NCI-H510A (cell line): ENCODE measurements at places on chromosomes 12 and 14.

- DNase-seq = no peak
Measured at GRCh38 chr14:104026024-104026423, 59.5 kb upstream of the ASPG start.

DNA sequence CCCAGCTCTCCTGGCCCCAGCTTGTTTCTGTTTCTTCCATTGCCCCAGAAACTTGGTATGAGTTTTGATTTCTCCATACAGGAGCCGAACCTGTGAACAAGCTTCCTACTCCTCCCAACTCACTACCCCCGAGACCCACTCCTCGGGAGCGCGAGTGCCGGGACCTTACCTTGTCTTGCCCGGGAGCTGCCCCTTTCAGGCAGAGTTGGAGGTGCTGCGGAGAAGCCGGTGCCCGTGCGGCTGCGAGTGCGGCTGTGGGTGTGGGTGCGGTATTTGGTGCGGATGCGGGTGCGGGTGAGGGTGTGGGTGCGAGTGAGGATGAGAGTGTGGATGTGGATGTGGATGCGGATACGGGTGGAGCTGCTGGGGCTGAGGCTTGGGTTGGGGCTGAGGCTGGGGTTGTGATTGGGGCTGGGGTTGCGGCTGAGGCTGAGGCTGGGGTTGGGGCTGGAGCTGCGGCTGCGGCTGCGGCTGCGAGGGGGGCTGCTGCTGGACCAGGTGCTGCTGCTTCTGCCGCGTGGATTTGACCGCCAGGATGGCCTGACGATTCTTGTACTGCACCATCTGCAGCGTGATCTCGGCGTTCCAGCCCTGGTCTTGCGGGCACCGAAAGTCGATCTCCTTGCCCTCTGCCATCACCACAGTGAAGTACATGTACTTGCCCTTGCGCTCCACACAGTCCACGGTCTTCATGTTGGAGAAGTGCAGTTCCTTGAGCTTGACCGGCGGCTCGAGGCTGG is 1.1 kb downstream of the PHLDA1 start:
- no peak for DNase-seq

DNA sequence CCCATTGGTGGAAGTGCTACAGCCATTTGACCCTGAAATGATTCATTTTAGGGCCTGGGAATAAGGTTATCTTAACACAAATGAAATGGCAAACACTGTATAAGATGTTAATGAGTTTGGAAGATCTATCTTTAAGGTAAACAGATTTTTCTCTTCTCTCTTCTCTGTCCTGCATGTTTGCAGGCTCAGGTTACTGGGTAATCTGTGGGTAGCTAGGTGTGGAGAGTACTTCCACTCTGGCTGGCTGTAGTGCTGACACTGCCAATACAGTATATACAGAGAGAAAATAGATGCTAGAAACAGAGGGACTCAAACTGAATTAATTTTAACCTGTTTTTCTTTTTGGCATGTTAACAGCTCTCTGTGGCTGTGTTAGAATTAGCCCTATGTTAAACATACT is 84.6 kb downstream of the SLC38A6 start:
- DNase-seq = peak; percentile 38

DNA sequence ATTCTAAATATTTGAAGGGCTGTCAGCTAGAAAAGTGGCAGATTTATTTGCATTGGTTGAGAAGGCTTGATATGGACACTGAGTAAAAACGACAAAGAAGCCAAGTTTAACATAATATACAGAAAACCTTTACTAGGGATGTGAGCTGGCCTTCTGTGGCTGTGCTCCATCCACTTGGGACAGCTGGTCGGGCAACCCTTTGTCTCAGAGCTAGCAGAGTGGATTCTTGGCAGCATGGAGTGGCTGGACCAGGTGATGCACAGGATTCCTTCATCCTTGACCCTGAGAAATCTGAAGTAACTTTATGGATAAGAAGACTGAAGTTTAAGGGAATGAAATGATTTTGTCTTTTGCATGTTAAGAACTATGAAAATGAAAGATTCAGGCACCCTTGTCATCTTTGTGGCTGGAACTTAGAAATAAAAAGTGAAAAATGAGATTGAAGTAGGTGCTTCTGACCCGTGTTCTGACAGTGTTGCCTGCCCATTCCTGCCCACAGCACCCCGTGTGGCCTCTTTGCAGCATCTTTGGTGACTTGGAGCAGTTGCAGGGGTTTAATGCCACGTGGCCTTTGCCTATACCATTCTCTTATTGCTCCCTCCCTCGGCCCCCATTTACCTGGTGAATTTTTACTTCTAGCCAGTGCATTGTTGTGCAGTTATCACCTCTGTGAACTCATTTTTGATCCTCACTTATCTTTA is 32.6 kb downstream of the PELI2 start:
- no peak for DNase-seq

DNA sequence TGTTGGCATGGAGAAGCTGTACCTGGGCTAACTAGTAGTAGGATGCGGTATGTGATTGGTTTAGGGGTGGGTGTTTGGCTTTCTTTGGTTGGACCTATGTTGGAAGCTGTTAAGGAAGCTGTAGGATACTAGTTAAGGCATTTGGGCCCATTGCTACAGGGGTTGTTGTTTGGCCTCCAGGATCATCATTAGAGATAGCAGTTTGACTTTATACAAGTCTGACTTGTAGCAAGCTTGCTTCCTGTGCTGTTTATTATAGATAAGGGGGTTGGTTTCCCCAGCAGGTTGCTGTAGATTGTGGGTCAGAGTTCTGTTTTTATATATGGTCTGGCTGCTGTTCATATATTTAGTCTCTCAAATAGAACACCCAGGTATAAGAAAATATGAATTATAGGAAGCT is 1.4 kb upstream of the PRIM1 start:
- no peak for DNase-seq

DNA sequence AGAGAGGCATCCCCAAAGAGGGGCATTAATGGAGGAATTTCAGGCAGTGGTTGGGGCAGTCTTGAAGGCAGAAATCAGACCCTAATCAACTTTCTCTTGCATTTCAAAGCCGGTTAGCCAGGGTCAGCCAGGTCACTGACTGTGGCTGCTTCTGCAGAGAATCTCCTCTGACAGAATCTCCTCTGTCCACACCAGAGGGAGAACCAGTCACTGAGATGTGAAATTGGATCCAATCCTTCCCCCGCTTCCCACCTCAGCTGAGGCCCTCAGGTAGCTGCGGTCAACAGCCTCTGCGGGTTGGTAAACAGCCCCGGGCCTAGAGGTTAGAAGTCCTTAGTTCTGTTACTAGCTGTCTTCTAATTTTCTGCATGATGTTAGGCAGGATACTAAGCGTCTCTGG is 39.8 kb upstream of the NUAK1 start:
- DNase-seq = no peak

DNA sequence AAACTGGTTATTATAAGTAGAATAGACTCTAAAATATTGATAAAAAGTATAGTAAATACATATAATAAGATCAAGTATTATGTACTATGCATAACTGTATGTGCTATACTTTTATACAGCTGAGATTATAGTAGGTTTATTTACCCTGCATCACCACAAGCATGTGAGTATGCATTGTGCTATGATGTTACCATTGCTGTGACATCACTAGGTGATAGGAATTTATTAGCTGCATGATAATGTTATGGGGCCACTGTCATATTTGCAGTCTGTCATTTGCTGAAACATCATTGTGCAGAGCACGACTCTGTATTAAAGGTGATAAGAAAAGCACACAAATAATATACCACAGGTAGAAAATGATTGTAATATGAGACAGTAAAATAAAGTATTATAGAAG is 385.6 kb downstream of the ZFP36L1 start:
- DNase-seq = no peak

- DNase-seq = no peak
Measured at GRCh38 chr12:93680006-93680405, 2.8 kb downstream of the CRADD start.

- no peak for DNase-seq
Measured at GRCh38 chr12:51126297-51126696, 42.9 kb upstream of the CSRNP2 start.

DNA sequence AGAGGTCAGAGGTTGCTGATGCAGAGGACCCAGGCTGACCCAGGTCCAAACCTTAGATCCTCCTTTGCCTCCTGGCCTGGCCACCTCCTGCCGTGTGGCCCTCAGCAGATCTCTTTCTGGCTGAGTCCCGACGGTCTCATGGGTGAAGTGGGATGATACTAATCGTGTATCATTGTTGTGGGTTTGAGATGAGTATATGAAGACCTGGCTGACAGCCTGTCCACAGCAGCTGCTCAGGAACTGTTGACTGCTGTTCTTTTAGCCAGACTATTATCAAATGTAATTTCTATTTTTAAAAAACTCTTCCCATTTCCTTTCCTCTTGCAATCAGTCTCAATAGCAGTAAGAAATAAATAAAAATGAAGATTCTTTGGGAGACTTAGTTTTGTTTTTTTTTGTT is 45.6 kb downstream of the ANKRD9 start:
- no peak for DNase-seq

GRCh38 chr12:2391740-2392331 is 339.0 kb downstream of the CACNA1C start:
- no peak for DNase-seq

DNA sequence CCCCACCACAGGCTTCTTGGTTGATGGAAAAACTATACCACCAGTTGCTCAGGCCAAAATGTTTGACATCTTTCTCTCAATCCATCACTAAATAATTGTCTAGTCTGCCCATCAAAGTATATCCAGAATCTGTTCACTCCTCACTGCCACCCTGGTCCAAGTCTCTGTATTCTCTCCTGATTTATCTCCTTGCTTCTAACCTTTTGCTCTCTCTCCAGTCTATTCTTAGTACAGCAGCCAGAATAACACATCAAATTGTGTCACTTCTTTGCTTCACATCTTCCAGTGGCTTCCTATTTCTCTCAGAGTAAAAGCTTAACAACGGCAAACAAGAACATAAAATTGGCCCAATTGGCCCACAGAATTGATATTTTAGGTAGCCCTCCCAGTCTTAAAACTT is 272.8 kb downstream of the IPO8 start:
- no peak for DNase-seq

DNA sequence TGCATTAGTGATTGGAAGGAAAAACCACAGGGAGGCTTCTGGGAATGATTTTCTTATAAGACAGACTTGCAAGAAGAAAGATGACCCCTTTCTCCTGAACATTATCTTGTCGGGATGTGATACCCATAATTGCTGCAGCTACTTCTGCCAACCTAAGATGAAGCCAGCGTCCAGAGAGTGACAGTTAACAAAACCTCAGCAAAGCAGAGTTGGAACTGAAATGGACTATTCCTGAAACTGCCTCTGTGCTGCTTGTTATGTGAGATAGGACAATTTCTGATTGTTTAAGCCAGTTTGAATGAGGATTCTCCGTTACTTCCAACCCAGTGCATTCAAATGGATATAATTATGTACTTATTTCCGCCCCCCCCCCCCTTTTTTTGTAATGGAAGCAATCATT is 204.5 kb downstream of the ERC1 start:
- no peak for DNase-seq

DNA sequence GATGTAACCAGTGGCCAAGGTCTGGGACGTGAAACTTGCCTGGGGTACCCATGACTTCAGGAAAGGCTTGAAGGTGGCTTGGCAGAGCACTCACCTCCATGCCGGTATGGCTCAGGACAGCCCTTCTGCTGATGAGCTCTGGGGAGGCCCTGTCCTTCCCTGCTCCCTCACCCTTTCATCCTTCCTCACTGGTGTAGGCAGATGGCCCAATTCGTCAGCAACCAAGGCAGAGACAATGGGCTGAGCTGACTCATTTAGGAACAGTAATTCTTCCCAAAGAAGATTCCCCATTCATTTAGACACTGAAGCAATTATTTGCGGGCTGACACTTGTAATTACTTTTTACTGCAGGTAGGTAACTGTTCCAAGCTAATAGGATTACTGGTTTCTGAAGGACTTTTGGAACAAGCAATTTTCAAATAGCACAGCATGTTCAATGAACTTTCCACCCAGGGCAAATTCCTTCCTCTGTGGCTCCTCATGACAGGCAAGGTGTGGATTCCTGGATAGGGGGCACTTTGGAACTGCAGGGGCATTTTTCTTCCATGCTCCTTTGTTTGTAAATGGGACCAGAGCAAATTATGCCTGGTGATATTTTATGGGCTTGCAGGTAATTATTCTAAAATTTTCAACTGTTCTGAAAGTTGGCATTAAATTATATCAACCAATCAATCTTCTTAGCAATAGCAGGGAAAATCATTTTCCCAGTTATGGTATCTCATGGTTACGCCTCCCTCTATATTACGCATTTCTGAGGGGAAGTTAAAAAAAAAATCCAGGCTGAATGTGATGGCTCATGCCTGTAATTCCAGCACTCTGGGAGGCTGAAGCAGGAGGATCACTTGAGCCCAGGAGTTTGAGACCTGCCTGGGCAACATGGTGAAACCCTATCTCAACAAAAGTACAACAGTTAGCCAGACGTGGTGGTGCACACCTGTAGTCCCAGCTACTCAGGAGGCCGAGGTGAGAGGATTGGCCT is 24.1 kb upstream of the NRDE2 start:
- no peak for DNase-seq

GRCh38 chr14:32607399-32607798 is 278.3 kb downstream of the AKAP6 start:
- DNase-seq = no peak
